Fibroblast of skin of left quadriceps (primary cell): ENCODE measurements at places on chromosomes 5 and 9.

GRCh38 chr9:79061752-79062616 lies 509.8 kb upstream of the TLE4 start:
- DNase-seq, result no peak

GRCh38 chr9:13485068-13485596 lies 205.6 kb upstream of the MPDZ start:
- peak; percentile 61 for DNase-seq

GRCh38 chr5:172008689-172009141 lies 2.3 kb upstream of the FBXW11 start:
- DNase-seq, result no peak

- no peak for DNase-seq
Measured at GRCh38 chr9:122263699-122264349, 816 bp downstream of the RBM18 start.

GRCh38 chr9:137083394-137084004 lies 3.3 kb upstream of the MAN1B1 start:
- DNase-seq, result peak; percentile 89

GRCh38 chr5:62314213-62314830 lies 8.3 kb downstream of the KIF2A start:
- DNase-seq, result no peak

DNA sequence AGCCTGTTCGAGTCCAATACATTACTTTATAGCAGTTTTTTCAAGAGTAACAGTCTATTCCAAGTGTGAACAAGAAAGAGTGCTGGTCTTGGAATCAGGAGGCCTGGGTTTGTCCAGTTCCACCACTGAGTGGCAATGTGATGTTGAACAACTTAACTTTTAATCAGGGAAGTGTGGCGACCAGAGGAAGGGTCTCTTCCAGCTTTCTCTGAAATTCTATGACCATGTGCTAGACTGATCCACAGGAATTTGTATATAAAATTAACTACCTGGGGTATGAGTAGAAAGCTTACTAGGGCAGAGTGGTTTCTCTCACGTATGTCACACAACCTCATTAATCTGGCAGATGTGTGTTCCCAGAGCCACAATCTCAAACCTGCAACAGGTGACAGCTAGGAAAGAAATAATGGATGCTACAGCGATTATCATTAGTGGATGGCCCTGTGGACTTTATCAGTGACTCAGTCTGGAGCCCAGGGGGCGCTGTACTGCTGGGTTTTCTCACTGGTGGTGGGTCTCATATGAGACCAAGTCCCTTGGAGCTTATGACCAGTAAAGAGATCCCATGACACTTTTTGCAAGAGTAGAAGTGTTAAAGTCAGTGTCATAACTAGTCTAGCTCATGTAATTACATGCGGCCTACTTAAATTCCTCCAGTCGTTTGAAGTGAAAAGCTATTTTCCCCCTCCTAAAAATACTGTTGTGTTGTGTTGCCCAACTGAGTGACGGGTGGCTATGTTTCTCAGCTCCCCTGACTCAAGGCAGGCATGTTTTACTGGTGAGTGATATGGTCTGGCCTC lies 116.5 kb downstream of the GDNF start:
- no peak for DNase-seq

DNA sequence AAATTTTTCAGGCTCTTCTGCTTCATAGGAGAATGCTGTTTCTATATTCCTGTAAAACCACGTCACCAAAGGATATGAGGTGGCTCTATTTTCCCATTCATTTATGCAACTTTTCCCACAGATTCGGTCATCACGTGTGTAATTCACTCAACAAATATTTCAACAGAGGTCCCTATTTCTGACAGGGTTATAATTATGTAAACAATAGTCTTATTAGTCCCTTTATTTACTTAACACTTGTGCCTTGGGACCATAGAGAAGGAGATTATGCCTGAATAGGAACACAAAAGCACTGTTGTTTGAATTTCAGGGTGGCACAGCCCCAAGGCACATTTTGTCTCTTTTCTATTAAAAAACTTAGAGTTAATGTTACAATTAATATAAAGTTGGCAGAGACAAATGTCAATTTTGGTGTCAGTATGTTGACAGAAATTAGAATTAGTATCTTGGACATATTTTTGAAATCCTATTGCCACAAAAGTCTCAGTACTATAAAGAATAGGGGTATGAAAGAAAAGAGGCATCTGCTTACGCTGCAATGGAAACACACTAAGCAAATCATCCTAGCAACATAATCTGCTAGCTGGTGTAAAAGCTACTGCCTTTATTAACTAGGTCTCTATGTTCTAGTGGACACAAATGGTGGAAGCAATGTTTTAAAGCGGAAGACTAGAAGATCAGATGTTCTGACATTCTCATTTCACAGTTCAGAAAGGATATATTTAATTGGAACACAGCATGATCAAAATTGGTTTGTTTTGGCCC lies 229.1 kb upstream of the TBCA start:
- DNase-seq, result no peak

GRCh38 chr5:31449174-31449573 lies 82.7 kb downstream of the DROSHA start:
- peak; percentile 72 for DNase-seq

- DNase-seq, result no peak
Measured at GRCh38 chr9:137434498-137435380, 6.4 kb downstream of the ENTPD8 start.

- DNase-seq, result no peak
Measured at GRCh38 chr9:13728917-13729811, 449.7 kb upstream of the MPDZ start.

DNA sequence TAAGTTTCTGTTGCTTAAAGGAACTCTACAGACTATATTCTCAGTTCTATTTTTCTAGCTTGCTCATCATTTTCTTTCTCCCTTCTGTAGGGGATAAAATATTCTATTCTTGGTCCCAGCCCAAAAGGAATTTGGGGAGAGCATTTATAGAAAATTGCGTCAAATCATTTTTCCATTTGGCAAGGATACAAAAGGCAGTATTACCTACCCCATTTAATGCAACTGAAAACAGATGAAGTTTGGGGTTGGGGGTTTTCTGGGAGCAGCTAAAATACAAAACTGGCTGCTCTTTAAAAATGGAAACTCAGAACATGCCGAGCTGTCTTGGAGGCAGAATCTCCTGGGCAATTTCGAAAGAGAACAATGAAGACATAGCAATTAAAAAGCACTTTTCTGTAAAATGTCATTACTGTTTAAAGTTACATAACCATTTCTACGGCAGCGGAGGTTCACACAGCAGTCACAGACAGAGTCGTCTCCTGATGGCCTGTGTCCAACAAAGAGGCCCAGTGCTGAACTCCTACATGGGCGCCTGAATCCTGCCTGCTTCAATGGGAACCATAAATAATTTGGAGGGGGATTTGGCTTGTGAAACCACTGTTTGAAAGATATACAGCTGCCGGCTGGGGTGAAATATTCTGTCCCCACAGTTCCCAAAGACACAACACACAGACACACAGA lies 152.4 kb downstream of the BRINP1 start:
- peak; percentile 0 for DNase-seq

DNA sequence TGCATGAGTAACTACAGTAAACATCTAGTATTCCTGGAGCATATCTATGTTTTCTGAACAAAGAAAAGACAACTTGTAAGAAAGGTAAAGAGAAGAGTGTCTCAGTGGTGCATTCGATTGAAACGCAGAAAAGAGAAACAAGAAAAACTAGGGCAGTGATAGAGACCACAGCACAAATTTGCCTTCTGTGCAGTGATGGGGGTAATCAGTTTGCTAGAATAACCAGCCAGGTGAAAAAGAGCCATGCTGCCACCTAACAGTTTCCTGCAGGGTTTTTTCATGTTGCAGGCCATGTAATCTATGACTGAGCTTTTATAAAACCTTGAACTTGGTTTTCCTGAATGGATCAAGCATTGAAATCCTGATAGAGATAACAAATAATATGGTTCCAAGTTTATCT lies 198.4 kb upstream of the MEF2C start:
- DNase-seq, result no peak

DNA sequence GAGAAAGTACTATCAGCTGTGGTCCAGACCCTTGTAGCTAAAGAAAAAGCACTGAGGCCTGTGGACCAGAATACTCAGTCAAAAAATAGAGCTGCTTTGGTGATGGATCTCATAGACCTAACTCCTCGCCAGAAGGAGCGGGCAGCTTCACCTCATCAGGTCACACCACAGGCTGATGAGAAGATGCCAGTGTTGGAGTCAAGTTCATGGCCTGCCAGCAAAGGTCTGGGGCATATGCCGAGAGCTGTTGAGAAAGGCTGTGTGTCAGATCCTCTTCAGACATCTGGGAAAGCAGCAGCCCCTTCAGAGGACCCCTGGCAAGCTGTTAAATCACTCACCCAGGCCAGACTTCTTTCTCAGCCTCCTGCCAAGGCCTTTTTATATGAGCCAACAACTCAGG lies 8.9 kb downstream of the RAB24 start:
- DNase-seq, result no peak

- no peak for DNase-seq
Measured at GRCh38 chr5:23591250-23591649, 83.8 kb downstream of the PRDM9 start.

GRCh38 chr5:99973779-99974178 lies 561.4 kb upstream of the FAM174A start:
- no peak for DNase-seq

DNA sequence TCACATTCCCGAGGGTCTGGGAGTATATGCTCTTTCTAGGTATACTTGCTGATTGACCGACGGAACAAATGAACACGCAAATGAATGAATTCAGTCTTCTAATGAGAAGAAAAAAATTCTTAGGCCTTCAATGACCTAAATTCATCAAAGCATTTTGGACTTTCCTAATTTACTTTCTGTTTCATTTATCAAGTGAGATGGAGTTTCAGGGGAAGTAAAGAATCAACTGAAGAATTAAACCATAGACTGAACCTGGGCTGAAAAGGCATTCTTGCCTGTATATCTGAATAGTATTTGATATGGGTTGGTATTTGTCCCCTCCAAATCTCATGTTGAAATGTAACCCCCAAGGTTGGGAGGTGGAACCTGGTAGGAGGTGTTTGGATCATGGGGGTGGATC lies 64.1 kb downstream of the ZFAND5 start:
- no peak for DNase-seq

DNA sequence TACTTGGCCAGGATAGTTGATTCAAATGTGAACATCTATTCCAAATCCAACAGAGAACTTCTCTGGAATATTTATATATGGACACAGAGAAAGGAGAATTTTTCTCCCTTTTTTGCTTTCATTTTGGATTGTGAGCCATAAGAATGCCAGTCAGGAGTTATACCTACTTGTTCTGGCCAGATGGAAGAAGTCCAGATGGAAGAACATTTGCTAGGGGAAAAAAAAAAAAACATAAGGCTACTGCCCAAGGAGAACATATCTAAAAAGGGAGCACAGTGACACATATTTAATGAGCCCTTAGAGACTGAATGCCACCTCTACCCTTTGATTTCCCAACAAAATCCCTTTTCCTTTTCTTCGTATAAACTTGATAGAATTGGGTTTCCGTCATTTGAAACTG lies 61.7 kb upstream of the PPP2R2B start:
- DNase-seq, result no peak

DNA sequence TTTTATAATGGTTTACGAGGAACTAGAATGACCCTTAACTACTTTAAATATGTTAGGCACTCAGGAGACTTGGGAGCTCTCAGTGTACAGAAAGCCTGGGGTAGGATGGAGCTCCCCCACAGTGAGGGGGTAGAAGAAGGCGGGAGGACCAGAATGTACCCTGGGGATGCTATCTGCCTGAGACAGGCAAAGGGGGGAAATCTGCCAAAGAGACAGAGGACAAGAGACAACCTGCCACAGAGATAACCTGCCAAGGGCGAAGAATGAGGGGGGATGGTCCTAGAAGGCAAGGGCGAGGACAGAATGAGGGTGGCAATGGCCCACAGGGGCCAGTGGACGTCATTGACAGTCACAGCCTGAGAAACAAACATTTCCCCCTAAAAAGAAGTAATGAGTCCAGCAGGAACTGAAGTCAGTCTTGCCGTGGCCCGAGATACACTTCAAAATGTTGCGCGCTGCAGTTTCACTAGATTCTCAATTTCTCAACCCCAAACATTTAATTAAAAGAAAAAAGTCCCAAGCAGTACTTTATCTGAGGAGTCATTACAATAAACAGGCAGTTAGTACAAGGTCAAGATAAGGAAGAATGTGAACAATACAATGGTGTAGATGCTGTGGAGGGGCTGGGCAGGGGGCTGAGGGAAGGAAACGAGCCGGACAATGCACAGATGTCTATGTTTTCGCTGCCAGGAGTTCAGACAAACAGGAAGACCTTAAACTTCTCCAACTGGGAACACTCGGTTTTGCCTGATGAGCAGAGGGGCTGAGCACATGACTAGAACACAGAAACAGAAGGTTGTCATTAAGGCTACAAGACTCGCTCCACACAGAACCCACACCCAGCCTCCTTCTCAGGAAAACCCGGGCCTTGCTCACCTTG lies 125.0 kb downstream of the LHFPL2 start:
- DNase-seq, result no peak

DNA sequence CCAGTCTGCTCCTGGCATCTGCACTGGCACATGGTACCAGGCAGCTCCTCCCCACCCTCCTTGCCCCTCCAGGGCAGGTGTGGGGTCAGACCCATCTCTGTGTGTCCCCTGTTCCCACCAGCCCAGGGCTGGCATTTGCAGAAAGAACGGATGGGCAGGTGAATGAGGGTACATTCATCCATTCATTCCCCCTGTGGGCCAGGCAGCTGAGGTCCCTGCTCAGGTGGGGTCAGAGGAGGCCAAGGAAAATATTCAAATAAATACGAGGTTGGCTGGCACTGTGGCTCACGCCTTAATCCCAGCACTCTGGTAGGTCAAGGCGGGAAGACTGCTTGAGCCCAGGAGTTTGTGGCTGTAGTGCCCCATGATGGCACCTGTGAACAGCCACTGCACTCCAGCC lies 25.0 kb upstream of the PHYKPL start:
- no peak for DNase-seq

DNA sequence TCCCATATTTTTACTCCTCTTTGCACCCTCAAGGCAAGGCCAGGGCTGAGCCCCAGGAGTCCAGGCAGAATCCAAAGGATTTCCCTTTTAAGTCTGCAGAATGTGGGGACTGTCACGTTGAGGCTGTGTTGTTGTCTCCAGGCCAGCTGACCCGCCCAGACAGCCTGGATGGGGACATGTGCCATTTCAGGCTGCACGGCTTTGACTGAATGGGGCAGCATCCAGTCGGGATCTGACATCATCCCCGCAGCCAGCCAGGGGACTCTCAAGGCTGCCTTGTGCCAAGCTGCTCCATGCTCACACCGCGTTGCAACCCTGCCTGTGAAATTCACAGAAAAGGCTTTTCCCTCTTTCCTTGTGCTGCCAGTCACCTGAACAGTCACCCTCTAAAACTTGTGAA lies 2.2 kb upstream of the ZNF366 start:
- DNase-seq, result no peak
